AML-193 (cell line): ENCODE measurements at places on chromosomes 2 and 18.
A peak's percentile ranks its signal among the peaks of the same experiment; 100 is the strongest.

GRCh38 chr2:86396291-86396785, 44.8 kb upstream of the KDM3A start:
- peak; percentile 58 for DNase-seq

DNA sequence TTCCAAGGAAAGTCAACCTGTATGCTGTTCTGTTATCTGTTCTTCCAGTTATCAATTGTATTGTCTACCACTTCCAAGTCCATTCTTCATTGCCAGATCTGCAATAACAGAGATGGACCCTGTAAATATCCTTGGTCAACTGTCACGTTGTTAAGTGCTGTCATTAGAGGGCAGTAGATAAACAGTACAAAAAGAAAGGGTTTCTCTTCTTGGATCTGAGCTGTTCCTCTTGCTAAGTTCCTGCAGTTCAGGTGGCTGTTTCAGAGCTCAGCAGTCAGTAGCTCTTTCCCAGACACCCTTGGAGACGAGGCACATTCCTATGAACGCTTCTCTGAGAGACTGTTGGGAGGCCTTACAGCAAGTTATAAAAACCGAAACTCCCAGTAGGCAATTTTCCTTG, 957.1 kb upstream of the CHAC2 start:
- DNase-seq, result peak; percentile 1

GRCh38 chr2:95061601-95062183, 36.2 kb downstream of the MAL start:
- no peak for DNase-seq

- no peak for DNase-seq
Measured at GRCh38 chr2:29240601-29241000, 125.4 kb downstream of the CLIP4 start.

- DNase-seq, result no peak
Measured at GRCh38 chr2:60335533-60336237, 217.8 kb downstream of the BCL11A start.

GRCh38 chr2:171551836-171552235, 29.6 kb downstream of the CYBRD1 start:
- no peak for DNase-seq

- DNase-seq, result no peak
Measured at GRCh38 chr2:66437109-66437690, 2.3 kb downstream of the MEIS1 start.

DNA sequence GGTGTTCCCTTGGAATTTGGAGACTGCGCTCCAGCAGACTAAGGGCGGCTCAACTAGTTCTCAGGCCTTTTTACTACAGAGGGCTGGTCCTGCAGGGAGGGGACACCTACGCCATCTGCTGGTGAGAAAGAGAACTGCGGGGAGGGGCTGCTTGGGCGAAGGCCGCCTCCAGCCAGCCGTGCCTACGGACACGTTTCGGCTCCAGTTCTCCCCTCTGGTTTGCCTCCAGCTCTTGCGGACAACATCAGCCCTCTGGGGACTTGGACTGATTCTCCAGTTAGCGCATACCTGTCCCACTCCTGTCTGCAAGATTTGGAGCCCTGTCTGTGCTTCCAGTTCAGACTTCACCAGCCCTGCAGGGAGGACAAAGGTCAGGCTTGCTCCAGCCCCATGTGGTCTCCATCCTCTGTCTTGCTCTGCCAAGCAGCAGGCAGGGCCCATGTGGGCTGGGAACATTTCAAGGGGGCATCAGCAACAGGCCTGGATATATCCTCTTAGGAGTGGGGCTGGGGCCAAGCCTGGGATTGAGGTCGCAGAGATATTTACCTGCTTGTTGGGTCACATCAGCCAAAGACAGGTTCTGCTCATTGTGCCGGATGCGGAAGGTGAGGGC, 10.3 kb downstream of the PTPRN start:
- peak; percentile 44 for DNase-seq

GRCh38 chr2:231672617-231673347, 35.5 kb upstream of the PTMA start:
- no peak for DNase-seq

DNA sequence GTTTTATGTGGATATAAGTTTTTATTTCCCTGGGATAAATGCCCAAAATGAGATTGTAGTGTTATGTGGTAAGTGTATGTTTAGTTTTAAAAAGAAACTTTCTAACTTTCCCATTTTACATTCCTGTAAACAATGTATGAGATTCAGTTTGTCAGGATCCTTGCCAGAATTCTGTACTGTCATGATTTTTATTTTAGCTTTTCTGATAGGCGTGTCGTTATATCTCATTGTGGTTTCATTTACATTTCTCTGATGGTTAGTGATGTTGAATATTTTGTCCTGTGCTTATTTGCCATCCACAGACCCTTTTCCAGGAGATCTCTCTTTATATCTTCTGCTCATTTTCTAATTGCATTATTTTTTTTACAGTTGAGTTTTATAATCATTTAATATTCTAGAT, 245.6 kb upstream of the CDH2 start:
- no peak for DNase-seq

DNA sequence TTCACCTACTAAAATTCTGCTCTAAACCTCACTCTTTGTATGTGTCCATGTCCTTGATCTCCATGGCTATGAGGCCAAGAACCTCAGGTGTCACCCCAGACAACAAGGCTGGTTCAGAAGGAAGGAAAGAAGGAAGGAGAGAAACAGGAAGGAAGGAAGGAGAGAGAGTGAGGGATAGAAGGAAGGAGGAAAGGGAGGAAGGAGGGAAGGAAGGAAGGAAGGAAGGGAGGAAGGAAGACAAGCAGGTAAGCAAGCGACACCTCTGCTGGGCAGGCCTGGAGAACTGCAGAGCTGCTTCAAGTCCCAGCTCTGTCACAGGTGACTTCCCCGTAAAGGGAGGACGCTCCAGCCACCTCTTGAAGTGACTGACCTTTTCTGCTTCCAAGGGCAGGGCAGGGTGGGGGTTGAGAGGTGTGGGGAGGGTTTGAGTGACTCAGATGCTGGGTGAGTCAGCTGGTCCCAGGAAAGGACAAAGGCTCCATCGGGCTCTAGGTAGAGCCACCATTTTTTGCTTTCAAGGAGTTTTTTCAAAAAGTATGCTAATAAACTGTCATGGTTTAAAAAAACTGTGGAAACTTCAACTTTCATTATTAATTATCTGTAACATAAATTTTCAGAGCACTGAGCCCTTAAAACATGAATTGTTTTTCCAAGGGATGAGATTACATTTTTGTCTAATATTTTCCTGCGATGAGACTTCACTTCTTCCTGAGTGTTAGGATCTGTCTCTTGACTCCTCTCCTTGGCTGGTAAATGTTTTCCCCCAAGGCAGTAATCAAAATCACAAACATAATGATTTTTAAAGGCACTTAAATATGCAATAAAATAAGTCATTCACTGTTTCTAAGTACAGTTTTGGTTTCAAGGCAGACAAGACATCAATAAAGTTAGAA, 90.1 kb upstream of the L3MBTL4 start:
- DNase-seq, result no peak

DNA sequence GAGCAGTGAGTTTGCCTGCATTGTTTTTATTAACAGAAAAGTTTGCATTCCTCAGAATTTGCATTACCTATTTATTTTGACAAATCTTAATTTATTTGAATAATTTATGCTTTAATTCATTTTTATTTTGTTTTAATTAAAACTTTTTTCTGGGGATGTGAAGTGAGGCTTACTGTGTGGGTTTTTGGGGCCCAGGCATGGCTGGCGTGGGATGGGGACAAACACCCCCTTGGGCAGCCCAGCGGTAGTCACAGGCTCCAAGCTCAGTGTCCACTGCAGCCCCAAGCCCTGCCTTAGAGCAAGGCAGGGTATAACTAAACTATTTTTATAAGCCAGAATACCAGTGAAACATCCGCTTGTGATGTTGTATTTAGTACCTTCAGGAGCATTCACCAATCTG, 95.7 kb upstream of the PXDN start:
- no peak for DNase-seq

DNA sequence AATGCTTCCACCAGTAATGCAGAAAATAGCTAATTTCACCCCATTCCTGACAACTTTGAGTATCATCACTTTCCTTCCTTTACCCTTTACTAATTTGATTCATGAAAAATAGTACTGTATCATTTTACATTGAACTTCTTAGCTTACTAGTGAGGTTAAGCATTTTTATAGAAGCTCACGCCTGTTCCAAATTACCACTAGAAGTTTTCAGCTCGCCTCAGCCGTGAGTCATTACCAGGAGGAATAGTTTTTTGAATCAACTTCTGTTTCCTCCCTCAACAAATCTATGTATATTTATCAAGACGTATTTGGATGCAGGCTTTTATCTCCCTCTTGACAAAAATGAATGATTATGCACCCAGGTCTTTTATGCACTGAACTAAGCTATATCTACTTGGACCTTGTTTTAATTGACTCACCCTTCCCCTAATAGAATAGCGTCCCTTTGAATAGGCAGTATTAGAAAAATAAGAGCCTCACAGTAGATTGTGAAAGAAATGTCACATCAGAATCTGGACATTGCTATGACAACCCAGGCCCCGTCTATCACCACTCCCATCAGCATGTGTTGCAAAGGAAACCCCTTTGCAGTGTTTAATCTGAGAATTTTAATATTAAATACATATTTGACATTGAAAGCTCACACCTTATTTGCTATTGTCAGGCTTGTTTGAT, 207.4 kb upstream of the NRP2 start:
- no peak for DNase-seq

DNA sequence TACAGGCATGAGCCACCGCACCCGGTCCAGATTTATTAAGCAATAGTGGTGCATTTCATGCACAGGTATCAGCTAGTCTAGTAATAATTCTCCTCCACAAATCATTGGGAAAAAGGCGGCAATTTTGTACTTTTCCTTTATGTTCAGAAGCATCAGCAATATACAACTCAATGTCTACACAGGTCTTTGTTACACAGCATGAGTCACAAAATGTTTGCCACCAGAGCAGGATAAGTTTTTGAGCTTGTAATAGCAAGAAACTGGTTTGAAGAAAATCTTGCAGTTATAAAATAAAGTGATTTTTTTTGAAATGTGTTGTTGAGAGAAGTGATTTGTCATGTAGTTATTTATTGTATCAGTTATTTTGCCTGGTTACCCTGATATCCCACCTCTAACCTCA, 4.8 kb upstream of the ITPRIPL1 start:
- no peak for DNase-seq

- peak; percentile 46 for DNase-seq
Measured at GRCh38 chr2:169452080-169452479, 27.2 kb upstream of the BBS5 start.

- no peak for DNase-seq
Measured at GRCh38 chr18:4384932-4385331, 70.2 kb downstream of the DLGAP1 start.

- no peak for DNase-seq
Measured at GRCh38 chr2:100208141-100208770, 65.9 kb upstream of the AFF3 start.

DNA sequence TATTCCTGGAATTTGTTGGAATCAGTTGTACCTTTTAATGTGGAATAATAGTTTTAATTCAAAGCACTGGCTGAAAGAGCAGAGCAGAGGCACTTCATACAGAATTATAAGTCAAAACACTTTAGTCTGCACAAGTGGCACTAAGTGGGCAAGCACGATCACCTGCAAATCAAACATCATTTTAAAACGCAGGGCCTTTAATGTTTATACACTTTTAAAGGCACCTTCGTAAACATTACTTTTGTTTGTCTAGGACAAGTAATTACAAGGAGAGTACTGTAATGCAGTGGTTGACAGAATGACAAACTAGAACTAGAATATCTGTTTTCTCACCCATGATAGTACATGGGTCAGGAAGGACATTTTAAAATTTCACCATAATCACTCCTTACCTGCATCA, 36.4 kb downstream of the LANCL1 start:
- DNase-seq, result no peak

- no peak for DNase-seq
Measured at GRCh38 chr2:19728125-19728524, 173.7 kb downstream of the TTC32 start.

GRCh38 chr18:21798126-21798525, 57.5 kb downstream of the MIB1 start:
- no peak for DNase-seq

GRCh38 chr2:149383340-149383739, 53.0 kb downstream of the LYPD6 start:
- DNase-seq, result no peak

- DNase-seq, result no peak
Measured at GRCh38 chr2:168096158-168096557, 151.2 kb downstream of the STK39 start.

GRCh38 chr2:120619579-120619978, 116.1 kb upstream of the GLI2 start:
- no peak for DNase-seq

DNA sequence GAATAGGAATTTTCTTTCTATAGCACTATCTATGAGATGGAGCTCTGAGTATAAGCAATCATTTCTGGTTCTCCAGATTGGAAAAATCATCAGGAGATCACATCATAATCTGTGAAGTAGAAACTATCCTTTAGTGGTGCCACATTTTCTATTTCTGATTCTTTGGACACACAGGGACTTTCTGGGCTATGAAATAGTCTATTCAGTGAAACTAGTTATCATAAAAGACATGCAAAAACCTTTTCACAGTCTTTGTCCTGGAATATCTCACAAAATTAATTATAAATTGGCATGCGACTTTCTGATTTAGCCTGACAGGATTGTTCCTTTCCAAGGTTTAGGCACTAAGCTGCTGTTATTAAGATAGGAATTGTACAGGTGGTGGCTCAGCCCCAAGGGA, 428.6 kb downstream of the DLGAP1 start:
- no peak for DNase-seq

GRCh38 chr2:190210471-190210870, 109.2 kb downstream of the HIBCH start:
- DNase-seq, result no peak

GRCh38 chr2:84858123-84858522, 22.8 kb downstream of the TRABD2A start:
- no peak for DNase-seq

- no peak for DNase-seq
Measured at GRCh38 chr2:240360645-240361475, 74.6 kb upstream of the GPC1 start.

GRCh38 chr2:201313362-201313761, 43.8 kb downstream of the FLACC1 start:
- no peak for DNase-seq

DNA sequence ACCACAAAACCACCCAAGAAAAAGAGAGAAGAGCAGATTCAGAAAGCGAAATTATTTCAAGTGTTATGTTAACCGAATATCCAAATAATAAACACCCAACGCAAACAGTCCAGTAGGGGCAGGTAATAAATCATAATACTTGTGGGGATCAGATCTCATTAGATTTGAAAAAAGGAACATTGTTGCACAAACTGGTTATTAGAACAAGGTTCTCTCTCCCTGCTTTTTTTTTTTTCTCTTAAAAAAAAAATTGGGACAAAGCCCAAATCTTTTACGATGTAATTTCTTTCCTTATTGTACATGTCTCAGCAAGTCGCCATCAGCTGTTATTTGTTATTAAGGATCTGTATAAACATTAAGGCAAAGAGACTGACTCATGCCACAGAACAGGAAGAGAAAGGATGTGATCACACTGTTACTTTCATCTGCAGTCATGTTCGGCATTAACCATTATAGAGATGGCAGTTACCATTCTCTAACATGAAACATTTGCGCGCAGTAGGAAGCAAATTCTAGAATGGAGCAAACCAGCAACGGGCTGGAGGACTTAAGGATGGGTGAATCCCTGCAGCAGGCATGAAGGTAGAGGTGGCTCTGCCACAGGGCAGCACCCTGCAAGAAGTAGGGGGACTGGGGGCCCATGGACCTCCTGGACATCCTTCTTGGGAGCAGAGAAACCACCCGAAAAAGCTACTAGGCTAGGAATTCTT, 42.0 kb downstream of the EPHA4 start:
- no peak for DNase-seq
